ENCODE measurements at places on chromosomes 5 and 9. TPM values are rescaled to one million over a fixed set of nuclear protein-coding genes. Genes with fewer than 3 reads are reported as not detected.
A peak's percentile ranks its signal among the peaks of the same experiment; 100 is the strongest.

DNA sequence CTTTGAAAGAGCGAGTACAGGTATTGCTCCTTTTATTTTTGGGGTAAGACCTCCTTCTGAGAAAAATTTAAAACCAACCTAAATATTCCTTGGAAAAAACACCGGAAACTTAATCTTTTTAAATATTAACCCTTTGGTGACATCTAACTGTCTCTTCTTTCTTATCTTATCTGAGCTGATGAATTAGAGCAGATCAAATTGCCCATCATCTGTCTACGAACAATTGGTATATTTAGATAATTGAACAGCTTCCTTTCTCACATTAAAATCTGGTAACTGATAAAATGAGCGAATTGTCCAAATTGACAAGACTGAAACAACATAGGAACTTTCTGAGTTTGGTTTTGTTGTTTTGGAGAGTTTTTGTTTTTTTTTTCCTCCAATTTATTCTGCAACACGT lies 2.0 kb downstream of the ISL1 start:
- H3K27ac ChIP-seq = no peak overlapping the region
- peaks cover 14% of the 10 kb centered on the region for H3K27me3 ChIP-seq
- H3K4me3 ChIP-seq = no peak overlapping the region
- peaks cover 31% of the 10 kb centered on the region for H3K4me1 ChIP-seq

DNA sequence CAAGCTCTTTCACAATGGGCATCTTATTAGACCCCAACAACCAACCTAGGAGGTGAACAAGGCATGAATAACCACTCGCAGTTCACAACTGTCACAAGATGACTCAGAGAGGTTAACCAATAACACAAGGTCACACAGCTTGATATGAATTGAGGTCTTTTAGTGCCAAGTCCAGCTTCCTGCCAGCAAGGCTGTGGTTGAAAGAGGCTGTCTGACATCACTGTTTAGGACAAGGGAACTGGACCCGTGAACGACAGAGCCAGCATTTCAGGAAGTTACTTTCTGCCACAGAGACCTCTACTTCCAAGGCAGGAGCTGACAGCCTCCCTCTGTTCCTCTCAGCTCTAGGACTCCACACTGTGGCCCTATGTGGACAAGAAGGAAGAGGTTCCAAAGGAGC lies 53.4 kb upstream of the ALDH1B1 start:
- DNase-seq = no peak
- H3K36me3 ChIP-seq = no peaks in the 10 kb centered on the region

- H3K27me3 ChIP-seq = no peaks in the 10 kb centered on the region
- H3K27ac ChIP-seq = no peak overlapping the region
- no peak for DNase-seq
- no peak overlapping the region for H3K4me3 ChIP-seq
- H3K4me1 ChIP-seq = no peaks in the 10 kb centered on the region
These were observed 40.7 kb upstream of the EDIL3 start for GRCh38 chr5:84425365-84425881.

DNA sequence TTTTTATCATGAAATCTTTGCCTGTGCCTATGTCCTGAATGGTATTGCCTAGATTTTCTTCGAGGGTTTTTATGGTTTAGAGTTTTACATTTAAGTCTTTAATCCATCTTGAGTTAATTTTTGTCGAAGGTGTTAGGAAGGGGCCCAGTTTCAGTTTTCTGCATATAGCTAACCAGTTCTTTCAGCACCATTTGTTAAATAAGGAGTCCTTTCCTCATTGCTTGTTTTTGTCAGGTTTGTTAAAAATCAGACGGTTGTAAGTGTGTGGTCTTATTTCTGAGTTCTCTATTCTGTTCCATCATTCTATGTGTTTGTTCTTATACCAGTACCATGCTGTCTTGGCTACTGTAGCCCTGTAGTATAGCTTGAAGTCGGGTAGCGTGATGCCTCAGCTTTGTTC lies 55.9 kb downstream of the YTHDC2 start:
- no peak for DNase-seq
- H3K4me1 ChIP-seq = no peaks in the 10 kb centered on the region
- no peak overlapping the region for H3K4me3 ChIP-seq
- H3K27ac ChIP-seq = no peak overlapping the region
- H3K36me3 ChIP-seq = peaks cover 5% of the 10 kb centered on the region

- H3K27ac ChIP-seq = no peak overlapping the region
- DNase-seq = no peak
- H3K36me3 ChIP-seq = no peaks in the 10 kb centered on the region
- no peak overlapping the region for H3K4me3 ChIP-seq
These were observed 938.5 kb upstream of the ACO1 start for GRCh38 chr9:31445960-31446359.

DNA sequence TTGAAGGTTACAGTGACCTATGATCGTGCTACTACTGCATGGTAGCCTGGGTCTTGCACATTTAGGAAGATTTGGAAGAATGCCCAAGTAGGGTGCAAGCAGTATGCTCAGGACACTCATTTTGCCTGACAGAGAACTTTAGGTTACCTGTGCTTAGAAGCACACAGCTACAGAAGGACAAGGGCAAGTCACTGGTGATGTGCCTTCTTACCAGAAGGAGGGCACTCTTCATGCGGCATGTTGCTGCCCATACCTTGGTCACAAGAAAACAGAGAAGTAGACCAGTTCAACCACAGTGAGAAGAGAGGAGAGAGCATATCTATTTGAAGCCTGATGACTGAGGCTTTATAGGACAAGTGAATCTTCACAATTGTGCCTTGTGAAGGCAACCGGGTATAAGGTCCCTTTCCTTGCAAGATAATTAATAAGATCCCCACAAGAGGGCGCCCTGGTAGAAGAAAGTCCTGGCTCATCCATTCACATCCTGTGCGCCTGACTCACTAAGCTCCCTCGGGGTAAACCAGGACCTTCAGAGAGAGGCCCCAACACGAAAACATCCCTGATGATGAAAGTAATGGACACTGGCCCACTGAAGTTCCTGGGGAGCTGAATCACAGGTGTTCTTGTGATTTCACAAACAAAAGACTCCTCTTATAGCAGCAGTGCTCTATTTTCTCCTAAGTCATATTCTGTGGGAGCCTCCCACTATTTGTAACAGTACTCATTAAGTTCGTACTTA lies 38.1 kb upstream of the STARD4 start:
- H3K36me3 ChIP-seq = no peaks in the 10 kb centered on the region
- H3K4me3 ChIP-seq = no peak overlapping the region
- H3K27me3 ChIP-seq = no peaks in the 10 kb centered on the region
- DNase-seq = peak; percentile 70
- H3K27ac ChIP-seq = peak overlapping the region; percentile 1

DNA sequence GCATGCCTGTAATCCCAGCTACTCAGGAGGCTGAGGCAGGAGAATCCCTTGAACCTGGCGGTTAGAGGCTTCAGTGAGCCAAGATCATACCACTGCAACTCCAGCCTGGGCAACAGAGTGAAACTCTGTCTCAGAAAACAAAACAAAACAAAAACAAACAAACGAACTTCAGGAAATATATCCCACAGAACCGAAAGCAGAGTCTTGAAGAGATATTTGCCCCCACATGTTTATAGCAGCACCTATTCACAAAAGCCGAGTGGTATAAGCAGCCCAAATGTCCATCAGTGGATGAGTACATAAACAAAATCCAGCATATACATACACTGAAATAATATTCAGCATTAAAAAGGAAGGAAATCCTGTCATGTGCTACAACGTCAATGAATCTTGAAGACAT lies 57.6 kb upstream of the GRIN3A start:
- no peak overlapping the region for H3K4me3 ChIP-seq
- H3K36me3 ChIP-seq = no peaks in the 10 kb centered on the region
- H3K4me1 ChIP-seq = no peaks in the 10 kb centered on the region
- no peak overlapping the region for H3K27ac ChIP-seq

GRCh38 chr9:38073882-38074281 lies 4.9 kb upstream of the SHB start:
- H3K27me3 ChIP-seq = no peaks in the 10 kb centered on the region
- no peak overlapping the region for H3K27ac ChIP-seq
- H3K4me3 ChIP-seq = no peak overlapping the region
- no peaks in the 10 kb centered on the region for H3K4me1 ChIP-seq
- DNase-seq = no peak
- H3K36me3 ChIP-seq = no peaks in the 10 kb centered on the region

The JADE2 gene
- 5.7 TPM for total RNA-seq

The IQGAP2 gene
- total RNA-seq = 92.8 TPM

DNA sequence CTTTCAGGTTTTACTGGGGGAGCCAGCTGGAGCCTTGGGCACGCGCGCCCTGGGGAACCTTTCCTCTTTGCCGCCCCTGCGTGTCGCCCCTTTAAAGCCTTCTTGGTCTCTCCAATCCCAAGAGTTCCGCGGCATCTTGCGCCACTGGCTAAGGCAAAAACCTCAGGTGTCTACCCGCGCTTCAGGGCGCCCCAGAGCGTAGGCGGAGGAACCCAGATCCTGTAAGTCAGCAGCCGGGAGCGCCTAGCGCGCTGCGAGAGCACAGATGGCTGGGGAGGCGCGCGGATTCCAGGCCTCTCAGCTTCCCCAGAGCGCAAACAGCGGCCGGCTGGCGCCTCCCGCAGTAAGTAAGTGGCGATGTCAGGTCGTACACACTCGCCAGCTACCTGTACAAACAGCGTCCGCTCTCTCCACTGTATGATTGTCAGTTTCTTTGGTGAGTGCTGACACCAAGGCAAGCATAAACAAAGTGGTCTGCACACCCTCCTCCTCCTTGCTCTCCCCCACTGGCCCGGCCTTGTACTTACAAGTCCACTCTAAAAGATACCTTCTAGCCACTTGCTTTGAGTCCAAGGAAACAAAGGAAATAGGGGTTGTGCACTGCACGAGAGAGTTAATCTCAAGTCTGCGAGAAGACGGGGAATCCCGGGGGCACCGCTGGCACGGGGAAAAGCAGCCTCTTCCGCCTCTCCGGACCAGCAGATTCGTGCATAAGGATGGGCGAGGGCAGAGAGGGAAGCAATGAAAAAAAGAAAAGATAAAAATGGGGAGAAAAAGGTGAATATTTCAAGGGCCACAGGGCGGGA lies 2.9 kb downstream of the HTR1A start:
- DNase-seq = no peak
- H3K27me3 ChIP-seq = peaks cover 7% of the 10 kb centered on the region
- H3K4me1 ChIP-seq = no peaks in the 10 kb centered on the region
- H3K27ac ChIP-seq = no peak overlapping the region
- H3K36me3 ChIP-seq = no peaks in the 10 kb centered on the region
- no peak overlapping the region for H3K4me3 ChIP-seq

- DNase-seq = no peak
- no peak overlapping the region for H3K27ac ChIP-seq
- no peaks in the 10 kb centered on the region for H3K36me3 ChIP-seq
- no peaks in the 10 kb centered on the region for H3K4me1 ChIP-seq
- H3K4me3 ChIP-seq = no peak overlapping the region
These were observed 296.1 kb downstream of the TAF11L14 start for GRCh38 chr5:17930346-17930745.

GRCh38 chr5:41918105-41918504 lies 7.0 kb upstream of the FBXO4 start:
- no peak for DNase-seq
- no peaks in the 10 kb centered on the region for H3K27me3 ChIP-seq
- H3K36me3 ChIP-seq = peaks cover 4% of the 10 kb centered on the region
- no peaks in the 10 kb centered on the region for H3K4me1 ChIP-seq
- H3K4me3 ChIP-seq = no peak overlapping the region

The MLANA gene
- 0.05 TPM for total RNA-seq

DNA sequence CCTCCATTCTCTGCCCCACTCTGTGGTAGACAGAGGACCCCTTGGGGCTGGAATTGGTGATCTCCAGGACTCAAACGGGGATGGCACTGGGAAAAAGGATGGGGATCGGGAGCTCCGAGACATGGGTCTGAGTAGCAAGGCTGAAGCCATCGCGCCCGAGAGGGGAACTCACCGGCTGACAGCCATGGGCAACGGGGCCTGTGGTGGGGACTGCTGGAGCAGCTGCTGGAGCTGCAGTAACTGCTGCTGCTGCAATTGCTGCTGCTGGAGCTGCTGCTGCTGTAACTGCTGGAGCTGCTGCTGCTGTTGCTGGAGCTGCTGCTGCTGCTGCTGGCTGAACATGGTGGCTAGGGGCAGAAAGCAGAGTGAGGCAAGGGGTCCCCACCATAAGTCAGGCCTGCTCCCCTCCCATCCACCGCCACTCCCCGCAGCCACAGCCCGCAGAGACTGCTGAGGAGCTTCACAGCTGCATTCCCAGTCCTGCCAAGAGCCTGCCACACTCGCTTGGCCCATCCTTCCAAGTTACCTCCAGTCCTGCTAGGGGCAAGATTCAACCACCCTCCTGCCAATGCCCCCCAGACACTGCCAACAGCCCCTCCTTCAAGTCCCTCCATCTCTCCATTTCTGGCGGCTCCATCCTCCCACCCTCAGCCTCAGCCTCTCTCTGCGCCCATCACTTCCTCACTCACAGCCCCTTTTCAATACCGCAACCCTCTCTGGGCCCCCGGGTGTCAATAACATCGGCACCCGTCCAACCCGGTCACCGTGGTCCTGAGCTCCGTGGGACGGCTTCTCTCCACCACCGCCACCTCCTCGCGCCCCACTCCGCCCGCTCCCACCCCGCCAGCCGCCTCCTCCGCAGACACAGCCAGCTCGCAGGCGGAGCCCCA lies 611 bp downstream of the CIZ1 start:
- H3K4me1 ChIP-seq = peaks cover 13% of the 10 kb centered on the region
- H3K27ac ChIP-seq = peak overlapping the region; percentile 82
- H3K36me3 ChIP-seq = no peaks in the 10 kb centered on the region
- peak overlapping the region; percentile 74 for H3K4me3 ChIP-seq

DNA sequence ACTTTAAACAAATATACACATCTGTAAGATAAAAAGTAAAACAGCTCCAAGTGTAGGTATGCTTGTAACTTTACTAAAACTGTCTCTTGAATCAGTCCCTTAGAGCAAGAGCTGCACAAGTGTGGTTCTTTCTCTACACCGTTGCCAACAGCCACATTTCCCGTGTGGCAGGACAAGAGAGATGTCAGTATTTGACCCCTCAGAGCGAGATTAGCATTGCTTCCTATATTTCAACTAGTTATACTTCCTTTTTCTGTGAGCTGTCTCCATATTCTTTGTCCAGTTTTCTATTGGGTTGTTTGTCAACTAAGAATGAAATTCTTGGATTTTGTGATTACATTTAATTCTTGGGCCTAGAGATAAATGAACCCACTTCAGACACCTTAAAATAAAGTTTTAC lies 8.0 kb downstream of the PLIN2 start:
- no peak overlapping the region for H3K4me3 ChIP-seq
- H3K27me3 ChIP-seq = no peaks in the 10 kb centered on the region
- DNase-seq = no peak
- peaks cover 11% of the 10 kb centered on the region for H3K4me1 ChIP-seq
- peak overlapping the region; percentile 6 for H3K27ac ChIP-seq
- H3K36me3 ChIP-seq = peaks cover 18% of the 10 kb centered on the region

GRCh38 chr9:2230362-2230761 lies 215.2 kb downstream of the SMARCA2 start:
- H3K36me3 ChIP-seq = no peaks in the 10 kb centered on the region
- H3K27ac ChIP-seq = no peak overlapping the region

The IFNK gene
- not detected for total RNA-seq

DNA sequence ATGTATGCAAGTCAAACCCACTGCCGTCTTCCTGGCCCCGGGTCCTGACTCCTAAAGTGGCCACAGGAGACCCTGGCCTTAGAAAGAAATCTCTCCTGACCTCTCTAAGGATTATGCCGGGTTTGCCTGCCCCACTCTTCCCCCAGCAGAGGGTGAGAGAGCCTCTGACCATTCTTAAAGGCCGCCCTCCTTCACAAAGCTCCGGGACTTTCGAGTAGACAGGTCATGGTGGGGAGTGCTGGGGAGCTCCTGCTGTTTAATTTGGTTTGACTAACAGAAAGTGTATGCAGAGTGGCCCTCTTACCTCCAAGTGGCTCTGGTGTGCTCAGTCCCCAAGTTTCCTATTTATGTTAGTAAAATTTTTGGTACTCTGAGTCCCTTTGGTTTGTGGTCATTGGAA lies 111.8 kb downstream of the LRRC70 start:
- no peaks in the 10 kb centered on the region for H3K4me1 ChIP-seq
- H3K4me3 ChIP-seq = no peak overlapping the region
- DNase-seq = no peak
- no peaks in the 10 kb centered on the region for H3K27me3 ChIP-seq

The CKS2 gene
- total RNA-seq = 79.7 TPM

The FOXD4L4 gene
- total RNA-seq = 0.05 TPM
